ENCODE measurements at places on chromosomes 13 and 19. TPM values are rescaled to one million over a fixed set of nuclear protein-coding genes. Genes with fewer than 3 reads are reported as not detected.

- no peaks in the 10 kb centered on the region for H3K4me1 ChIP-seq
- H3K27ac ChIP-seq, result no peak overlapping the region
- peaks cover 20% of the 10 kb centered on the region for H3K36me3 ChIP-seq
- DNase-seq, result no peak
- no peaks in the 10 kb centered on the region for H3K27me3 ChIP-seq
- no peak overlapping the region for H3K4me3 ChIP-seq
Observed at GRCh38 chr13:52022356-52022755, 2.1 kb upstream of the UTP14C start.

GRCh38 chr13:30520571-30520970, 54.8 kb upstream of the HMGB1 start:
- H3K27me3 ChIP-seq, result no peaks in the 10 kb centered on the region
- no peak for DNase-seq
- no peak overlapping the region for H3K4me3 ChIP-seq

Gene COX6B1
- total RNA-seq, result 941 TPM

GRCh38 chr19:57034544-57034943, 85.2 kb upstream of the USP29 start:
- no peaks in the 10 kb centered on the region for H3K27me3 ChIP-seq
- H3K4me3 ChIP-seq, result no peak overlapping the region
- DNase-seq, result no peak
- H3K36me3 ChIP-seq, result no peaks in the 10 kb centered on the region

- no peak overlapping the region for H3K27ac ChIP-seq
- H3K36me3 ChIP-seq, result no peaks in the 10 kb centered on the region
- H3K4me3 ChIP-seq, result no peak overlapping the region
- DNase-seq, result no peak
Observed at GRCh38 chr13:70623239-70623638, 515.0 kb upstream of the KLHL1 start.

Gene SHANK1
- total RNA-seq, result not detected

Gene CACNA1A
- 0.78 TPM for total RNA-seq

Gene ZNF460
- total RNA-seq, result 93.5 TPM

Gene SIGLEC6
- not detected for total RNA-seq

DNA sequence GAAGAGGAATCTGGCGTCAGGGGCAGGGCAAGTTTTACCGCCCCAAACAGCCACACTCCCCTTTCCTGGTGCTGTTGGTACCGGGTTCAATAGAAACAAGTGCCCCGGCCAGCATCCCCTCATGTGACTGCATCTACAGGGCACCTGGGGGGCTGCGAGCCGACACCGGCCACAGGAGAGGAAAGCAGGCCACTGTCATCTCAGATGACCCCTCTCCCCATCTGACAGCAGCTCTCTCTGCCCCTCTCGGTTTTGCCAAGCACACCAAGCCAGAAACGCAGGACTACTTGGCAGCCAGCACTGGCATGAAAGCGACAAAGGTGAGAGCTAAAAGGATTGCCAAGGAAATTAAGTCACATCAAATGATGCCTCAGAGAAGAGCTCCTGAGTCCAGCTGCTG, 37.1 kb downstream of the MLLT1 start:
- H3K4me1 ChIP-seq, result peaks cover 4% of the 10 kb centered on the region
- no peak for DNase-seq

DNA sequence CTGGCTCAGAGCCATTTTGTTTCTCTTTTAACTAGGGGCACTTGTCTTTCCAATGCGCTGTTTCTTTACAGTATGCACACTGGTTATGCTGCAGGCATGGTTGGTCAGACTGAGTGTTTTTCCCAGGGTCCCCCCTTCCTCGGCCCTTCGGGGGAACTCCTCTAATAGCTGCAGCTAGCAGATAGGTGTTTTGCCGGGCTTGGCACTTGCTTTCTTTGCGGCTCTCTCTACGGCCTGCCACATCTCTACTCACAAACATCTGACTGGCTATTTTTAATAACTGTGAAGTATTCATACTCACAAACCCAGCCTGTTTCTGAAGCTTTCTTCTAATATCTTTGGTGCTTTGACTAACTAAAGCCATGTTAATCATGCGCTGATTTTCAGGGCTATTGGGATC, 89.4 kb downstream of the SLC25A15 start:
- peak; percentile 80 for DNase-seq
- H3K4me3 ChIP-seq, result no peak overlapping the region
- H3K36me3 ChIP-seq, result no peaks in the 10 kb centered on the region
- peaks cover 61% of the 10 kb centered on the region for H3K4me1 ChIP-seq
- H3K27ac ChIP-seq, result peak overlapping the region; percentile 82

DNA sequence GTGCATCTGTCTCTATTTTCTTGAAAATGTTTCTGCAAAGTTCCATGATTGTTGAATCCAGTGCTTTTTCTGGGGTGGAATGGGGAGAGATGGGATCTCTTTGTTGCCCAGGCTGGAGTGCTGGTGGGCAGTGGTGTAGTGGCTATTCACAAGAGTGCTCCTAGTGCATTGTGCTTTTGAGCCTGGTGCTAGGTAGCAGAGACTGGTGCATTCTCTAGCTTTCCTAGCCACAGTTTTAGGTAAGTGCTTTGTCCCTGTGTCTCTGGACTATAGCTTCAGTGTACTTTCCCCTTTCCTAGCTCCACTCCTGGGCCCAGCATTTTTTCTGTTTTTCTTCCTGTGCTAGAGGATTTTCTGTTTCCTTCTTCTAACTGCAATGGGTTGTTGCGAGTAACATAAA, 825.6 kb downstream of the SLITRK6 start:
- no peak for DNase-seq
- no peak overlapping the region for H3K4me3 ChIP-seq
- no peaks in the 10 kb centered on the region for H3K27me3 ChIP-seq
- no peaks in the 10 kb centered on the region for H3K4me1 ChIP-seq

Gene CGB5
- total RNA-seq, result not detected

Gene PARP4
- 58.0 TPM for total RNA-seq

Gene CGB1
- not detected for total RNA-seq

Gene CYP2S1
- 1.0 TPM for total RNA-seq

- H3K27ac ChIP-seq, result no peak overlapping the region
- H3K36me3 ChIP-seq, result no peaks in the 10 kb centered on the region
- no peaks in the 10 kb centered on the region for H3K27me3 ChIP-seq
- no peaks in the 10 kb centered on the region for H3K4me1 ChIP-seq
- H3K4me3 ChIP-seq, result no peak overlapping the region
- no peak for DNase-seq
Observed at GRCh38 chr13:111929036-111929616, 137.8 kb upstream of the SOX1 start.

DNA sequence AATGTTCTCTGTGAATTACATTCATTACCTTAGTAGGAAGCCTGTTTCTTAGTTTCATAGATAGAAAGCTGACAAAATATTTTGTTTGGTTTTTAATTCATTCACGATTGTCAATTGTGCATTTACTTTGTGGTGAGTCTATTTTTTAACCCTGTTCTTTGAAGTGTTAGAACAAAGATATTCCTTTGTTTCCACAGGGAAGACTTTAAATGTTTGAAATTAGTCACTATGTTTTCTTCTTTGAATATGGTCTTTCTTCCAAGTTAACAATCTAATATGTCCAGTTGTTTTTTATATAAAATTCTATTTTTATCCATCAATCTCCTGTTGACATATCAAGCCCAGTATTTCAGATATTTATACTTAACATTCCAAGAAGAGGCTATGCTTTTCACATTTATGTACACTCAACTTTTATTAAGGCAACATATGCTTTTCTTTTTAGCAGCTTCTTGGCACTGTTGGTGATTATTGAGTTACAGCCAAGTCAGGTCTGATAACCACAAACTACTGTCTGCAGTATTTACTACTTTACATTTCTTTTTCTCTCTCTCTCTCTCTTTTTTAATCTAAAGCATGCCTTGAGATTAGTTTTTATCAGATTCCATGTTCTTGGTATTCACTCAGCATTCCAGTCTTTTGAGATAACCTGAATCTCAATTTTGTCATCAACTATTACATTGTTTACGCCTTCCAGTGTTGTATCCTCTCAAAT, 812.8 kb upstream of the SLC10A2 start:
- H3K4me1 ChIP-seq, result no peaks in the 10 kb centered on the region
- no peak overlapping the region for H3K4me3 ChIP-seq
- DNase-seq, result no peak
- no peaks in the 10 kb centered on the region for H3K27me3 ChIP-seq
- H3K27ac ChIP-seq, result no peak overlapping the region

Gene WDR87
- total RNA-seq, result not detected

Gene URAD
- total RNA-seq, result not detected

DNA sequence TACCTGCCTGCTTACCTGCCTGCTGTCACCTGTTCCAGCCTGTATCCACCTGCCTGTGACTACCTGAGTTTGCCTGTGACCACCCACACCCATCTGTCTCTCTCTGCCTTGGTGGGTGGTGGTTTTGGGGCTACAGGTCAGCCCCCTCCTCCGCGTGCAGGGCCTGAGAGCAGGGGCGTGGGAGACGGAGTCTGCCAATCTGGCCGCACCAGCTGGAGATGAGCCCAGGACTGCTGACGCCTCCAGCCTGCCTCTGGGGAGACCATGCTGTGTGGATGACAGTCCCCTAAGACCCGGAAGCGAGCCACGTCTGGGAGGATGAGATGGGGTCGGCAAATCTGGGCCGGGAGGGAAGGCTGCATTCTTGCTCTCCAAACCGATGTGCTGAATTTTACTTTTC, 15.9 kb upstream of the KCTD15 start:
- no peaks in the 10 kb centered on the region for H3K36me3 ChIP-seq
- no peak overlapping the region for H3K4me3 ChIP-seq
- no peaks in the 10 kb centered on the region for H3K27me3 ChIP-seq

Gene CEACAM16
- total RNA-seq, result not detected

GRCh38 chr13:28318496-28318895, 176.4 kb downstream of the FLT1 start:
- H3K36me3 ChIP-seq, result no peaks in the 10 kb centered on the region
- H3K4me3 ChIP-seq, result no peak overlapping the region
- H3K27ac ChIP-seq, result no peak overlapping the region

GRCh38 chr13:86445206-86445605, 646.0 kb upstream of the SLITRK6 start:
- H3K27ac ChIP-seq, result no peak overlapping the region
- H3K36me3 ChIP-seq, result no peaks in the 10 kb centered on the region
- no peaks in the 10 kb centered on the region for H3K4me1 ChIP-seq

GRCh38 chr13:37716420-37717195, 118.0 kb upstream of the POSTN start:
- no peak overlapping the region for H3K27ac ChIP-seq
- no peak for DNase-seq
- H3K4me3 ChIP-seq, result no peak overlapping the region
- no peaks in the 10 kb centered on the region for H3K27me3 ChIP-seq
- no peaks in the 10 kb centered on the region for H3K36me3 ChIP-seq

Gene RASIP1
- 18.3 TPM for total RNA-seq

DNA sequence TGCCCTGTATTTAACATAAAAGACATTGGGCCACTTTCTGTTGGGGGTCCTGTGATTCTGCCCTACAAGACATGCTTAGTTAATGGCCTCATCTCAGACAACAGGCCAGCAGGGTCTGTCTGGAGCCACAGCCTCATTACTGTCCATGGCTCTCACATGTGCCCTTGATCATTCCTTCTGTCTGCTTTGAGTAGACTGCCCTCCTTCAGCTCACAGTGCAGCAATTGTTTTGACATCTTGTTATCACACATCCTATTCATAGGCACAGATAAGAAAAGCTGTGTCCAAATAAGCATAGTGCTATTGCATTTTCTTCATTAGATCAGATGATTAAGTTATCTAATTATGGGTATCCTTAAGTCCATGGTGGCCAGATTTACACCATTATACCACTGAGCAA, 127.9 kb downstream of the KCTD12 start:
- H3K36me3 ChIP-seq, result no peaks in the 10 kb centered on the region
- no peak overlapping the region for H3K27ac ChIP-seq
- H3K27me3 ChIP-seq, result no peaks in the 10 kb centered on the region

DNA sequence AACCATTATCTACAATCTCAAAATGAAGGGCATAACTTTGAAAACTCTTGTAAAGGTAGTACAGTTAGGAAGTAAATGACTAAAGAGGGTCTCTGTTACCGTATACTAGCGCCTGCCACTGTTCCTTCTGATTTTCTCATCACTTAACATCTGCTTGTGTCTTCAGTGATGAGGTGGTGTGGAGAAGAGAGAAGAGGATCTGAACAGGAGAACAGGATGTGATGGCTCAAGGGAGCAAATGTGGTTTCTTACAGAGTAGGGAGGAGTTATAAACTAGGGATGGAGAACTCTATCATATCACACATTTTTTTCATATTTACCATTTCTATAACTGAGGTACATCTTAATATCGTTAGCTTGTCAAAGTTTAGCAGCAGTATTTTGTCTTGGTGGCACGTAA, 1.1 kb downstream of the KCTD4 start:
- DNase-seq, result no peak
- no peaks in the 10 kb centered on the region for H3K36me3 ChIP-seq
- no peak overlapping the region for H3K4me3 ChIP-seq
- H3K4me1 ChIP-seq, result peaks cover 17% of the 10 kb centered on the region

GRCh38 chr19:28022506-28022905, 1190.4 kb downstream of the UQCRFS1 start:
- no peak overlapping the region for H3K4me3 ChIP-seq
- H3K4me1 ChIP-seq, result no peaks in the 10 kb centered on the region
- H3K27me3 ChIP-seq, result no peaks in the 10 kb centered on the region
- no peaks in the 10 kb centered on the region for H3K36me3 ChIP-seq

DNA sequence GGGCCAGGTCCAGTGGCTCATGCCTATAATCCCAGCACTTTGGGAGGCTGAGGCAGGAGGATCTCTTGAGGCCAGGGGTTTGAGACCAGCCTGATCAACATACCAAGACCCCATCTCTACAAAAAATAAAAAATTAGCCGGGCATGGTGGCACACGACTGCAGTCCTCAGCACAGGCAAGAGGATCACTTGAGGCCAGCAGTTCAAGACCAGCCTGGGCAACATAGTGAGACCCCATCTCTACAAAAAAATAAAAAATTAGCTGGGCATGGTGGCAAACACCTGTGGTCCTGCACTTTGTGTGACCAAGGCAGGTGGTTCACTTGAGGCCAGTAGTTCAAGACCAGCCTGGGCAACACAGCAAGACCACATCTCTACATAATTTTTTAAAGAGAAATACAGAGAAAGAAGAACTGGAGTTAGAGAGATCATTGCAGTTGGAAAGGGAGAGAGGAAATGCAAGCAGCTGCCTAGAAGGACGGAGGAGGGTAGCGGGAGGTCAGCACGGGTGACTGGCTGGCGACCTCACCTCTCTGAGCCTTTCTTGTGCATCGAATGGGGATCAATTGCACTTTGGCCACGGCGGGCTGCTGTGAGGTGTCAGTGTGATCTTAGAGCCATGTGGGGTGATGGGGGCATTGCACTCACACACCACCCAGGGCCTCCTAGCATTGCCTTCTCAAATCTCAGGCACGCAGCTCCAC, 13.9 kb downstream of the BCAM start:
- no peaks in the 10 kb centered on the region for H3K27me3 ChIP-seq
- H3K4me1 ChIP-seq, result peaks cover 22% of the 10 kb centered on the region
- no peak overlapping the region for H3K27ac ChIP-seq
- DNase-seq, result no peak
- no peaks in the 10 kb centered on the region for H3K36me3 ChIP-seq

DNA sequence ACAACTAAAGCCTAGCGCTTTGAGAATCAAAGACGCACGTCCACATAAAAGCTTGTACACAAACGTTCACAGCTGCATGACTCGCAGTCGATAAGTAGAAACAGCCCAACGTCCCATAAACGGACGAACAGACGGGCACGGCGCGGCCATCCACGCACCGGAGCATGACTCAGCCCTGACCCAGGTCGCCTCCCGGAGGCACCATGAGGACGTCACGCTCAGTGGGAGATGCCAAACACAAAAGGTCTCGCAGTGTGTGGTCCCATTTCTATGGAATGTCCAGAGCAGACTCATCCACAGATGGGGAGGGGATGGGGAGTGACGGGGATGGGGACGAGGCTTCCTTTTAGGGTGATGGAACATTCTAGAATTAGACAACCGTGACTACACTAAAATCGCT, 9.4 kb downstream of the POLRMT start:
- DNase-seq, result no peak
- peaks cover 56% of the 10 kb centered on the region for H3K36me3 ChIP-seq
- no peak overlapping the region for H3K4me3 ChIP-seq
- H3K27me3 ChIP-seq, result no peaks in the 10 kb centered on the region
- H3K27ac ChIP-seq, result no peak overlapping the region
